ENCODE measurements at places on chromosomes 11 and 22.

GRCh38 chr11:45078236-45079074, 68.0 kb upstream of the PRDM11 start:
- no peak for DNase-seq

GRCh38 chr22:35783943-35784614, 66.4 kb downstream of the APOL5 start:
- DNase-seq, result no peak

GRCh38 chr22:31238057-31238456, 26.0 kb downstream of the LIMK2 start:
- DNase-seq, result no peak

DNA sequence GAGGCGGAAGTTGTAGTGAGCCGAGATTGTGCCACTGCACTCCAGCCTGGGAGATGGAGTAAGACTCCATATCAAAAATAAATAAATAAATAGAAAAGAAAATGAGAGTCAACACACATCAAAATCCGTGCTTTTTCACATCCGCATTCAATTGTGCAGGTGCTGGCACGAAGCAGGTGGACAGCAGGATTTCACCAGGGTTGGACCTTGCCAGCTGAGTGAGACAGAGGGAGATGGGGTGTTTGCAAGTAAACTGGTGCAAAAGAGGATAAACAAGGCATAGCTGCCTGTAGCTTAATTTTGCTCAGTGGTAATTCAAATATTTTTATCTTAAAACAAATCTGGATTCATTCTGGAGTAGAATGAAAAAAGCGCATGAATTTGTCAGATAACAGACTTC, 23.3 kb upstream of the DNAL4 start:
- no peak for DNase-seq

DNA sequence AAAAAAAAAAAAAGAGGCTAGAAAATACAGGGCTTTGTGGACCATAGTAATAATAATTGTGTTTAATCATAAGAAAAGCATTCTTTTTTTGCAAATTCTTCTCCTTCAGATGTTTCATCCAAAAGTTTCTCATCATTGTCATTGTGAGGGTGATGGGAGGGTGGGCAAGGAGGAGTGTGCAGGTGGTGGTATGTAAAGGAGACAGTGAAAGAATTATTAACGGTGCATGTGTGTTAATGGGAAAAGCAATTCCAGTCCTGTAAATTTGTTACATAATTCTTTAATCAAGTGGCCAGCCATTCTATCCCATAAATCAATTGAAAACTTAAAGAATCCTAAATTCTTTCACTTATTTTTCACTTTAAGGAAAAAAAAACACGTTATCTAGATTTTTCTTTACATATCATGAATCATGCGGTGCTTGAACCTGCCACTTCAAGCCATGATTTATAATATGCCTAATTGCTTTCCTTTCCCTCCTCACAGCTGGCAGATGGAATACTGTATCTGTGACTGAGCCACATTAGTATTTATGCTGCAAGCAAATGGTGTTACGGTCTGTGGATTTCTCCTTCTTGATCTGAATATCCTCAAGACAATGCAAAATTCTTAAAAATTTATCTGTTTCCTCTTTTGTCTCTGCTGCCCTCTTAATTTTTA, 318.5 kb downstream of the JRKL start:
- DNase-seq, result no peak

GRCh38 chr11:47296045-47296444, 26.1 kb downstream of the MADD start:
- DNase-seq, result no peak

DNA sequence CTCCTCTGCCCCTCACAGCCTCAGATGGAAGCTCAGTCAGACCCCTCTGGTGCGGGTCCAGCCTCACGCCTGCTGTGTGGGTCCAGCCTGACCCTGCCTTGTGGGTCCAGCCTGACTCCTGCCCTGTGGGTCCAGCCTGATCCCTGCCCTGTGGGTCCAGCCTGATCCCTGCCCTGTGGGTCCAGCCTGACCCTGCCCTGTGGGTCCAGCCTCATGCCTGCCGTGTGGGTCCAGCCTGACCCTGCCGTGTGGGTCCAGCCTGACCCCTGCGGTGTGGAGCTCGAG, 445.3 kb downstream of the BRD1 start:
- DNase-seq, result no peak

GRCh38 chr11:134861490-134862104, 449.6 kb upstream of the B3GAT1 start:
- DNase-seq, result no peak

All from CD4-positive, alpha-beta memory T cell (primary cell).